Stimulated activated CD8-positive, alpha-beta memory T cell treated with anti-CD3 and anti-CD28 coated beads, Interleukin-2, amount 100 ng/mL, for 1 hour (primary cell): ENCODE measurements at places on chromosomes 4 and X.

GRCh38 chr4:77624213-77624612, 18.6 kb downstream of the CXCL13 start:
- no peak for DNase-seq

DNA sequence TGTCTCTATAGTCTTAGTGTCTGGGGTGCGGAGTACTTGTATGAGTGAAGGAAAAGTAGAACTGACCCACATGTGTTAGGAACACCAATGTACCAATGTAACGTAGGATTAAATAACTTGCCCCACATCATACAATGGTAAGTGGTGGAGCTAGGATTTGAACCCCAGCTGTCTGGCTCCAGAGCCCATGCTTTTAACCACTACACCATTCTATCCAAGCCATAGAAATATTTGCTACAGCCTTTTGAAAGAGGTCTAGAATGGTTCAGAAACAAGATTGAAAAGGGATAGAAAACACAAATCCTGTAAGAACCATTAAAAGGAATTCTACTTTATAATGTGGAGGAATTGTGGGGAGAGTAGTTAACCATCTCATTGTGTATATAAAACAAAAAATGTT, 169.9 kb upstream of the ATP6AP2 start:
- no peak for DNase-seq

GRCh38 chrX:91257388-91257787, 177.3 kb upstream of the PABPC5 start:
- DNase-seq, result no peak

DNA sequence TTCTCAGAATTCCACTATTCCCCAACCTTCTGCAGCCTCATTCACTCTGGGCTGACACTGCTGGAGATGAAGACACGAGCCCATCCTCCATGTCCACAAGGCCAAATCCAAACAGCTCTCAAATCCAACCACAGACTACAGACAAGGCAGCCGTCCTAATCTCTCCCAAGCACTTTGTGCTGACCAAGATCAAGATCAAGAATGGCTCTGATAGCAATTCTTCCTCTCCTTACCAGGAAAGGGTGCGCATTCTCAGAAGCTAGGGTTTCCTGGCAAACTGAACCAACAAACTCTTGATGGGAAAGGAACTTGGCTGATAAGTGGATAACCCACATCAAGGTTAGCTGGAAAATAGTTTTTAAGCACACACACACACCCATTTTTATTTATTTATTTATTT, 26.5 kb downstream of the RELL1 start:
- DNase-seq, result no peak

DNA sequence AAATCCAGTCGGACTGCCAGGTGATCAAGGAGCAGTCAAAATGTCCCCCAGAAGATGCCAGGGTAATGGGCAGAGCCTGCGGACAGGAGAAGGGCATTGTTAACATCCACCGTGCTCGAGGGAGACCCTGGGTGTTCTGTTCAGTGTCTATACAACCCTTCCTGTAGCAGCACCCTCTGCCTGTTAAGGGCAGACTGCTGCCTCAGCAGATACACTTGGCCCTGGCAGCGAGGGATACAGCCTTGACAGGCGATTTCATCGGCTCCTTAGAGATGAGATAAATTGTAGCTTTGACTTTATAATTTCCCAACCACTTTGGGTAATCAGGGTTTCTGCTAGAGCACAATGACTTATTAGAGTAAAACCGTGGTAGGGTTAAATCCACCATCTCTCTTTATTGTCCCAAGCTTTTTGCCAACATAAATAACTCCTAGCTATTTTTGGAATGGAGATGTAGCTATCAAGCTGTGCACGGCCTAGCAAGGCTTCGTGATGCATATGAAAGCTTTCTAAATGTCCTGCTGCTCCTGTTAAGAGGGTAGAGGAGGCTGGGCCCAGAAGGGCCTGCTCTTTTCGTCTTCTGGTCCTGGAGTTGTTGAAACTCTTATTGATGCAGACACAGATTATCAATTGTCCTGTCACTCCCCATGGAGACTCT, 195.9 kb downstream of the CPEB2 start:
- no peak for DNase-seq

DNA sequence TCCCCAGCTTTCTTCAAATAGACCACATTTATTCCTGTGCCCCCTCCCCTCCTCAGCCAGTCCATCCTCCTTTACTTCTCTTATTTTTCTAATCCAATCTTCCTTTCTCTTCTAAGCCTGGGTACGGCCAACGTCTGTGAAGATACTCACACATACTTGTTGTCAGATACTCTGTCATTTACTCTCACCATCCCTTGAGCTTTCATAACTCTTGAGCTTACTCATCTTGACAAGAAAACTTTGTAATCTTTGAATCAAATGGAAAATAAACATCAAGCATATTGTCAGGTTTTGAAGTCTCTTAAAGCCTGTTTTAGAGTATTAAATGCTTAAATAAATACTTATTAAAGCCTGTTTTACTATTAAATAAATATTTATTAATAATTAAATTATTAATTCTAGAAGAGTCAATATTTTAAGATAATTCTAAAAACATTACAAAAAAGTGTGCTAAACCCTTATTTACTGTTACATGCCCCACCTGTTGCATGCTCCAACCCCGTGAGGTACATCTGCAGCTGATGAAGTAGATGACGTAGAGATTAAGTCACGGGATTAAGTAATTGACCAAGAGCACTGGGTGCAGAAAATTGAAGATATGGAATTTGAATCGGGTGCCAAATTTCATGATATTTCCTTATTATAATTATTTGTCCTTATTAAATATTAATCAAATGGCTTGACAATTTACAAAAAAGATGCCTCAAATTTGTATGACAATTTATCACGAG, 1.5 kb upstream of the TRIML2 start:
- no peak for DNase-seq

DNA sequence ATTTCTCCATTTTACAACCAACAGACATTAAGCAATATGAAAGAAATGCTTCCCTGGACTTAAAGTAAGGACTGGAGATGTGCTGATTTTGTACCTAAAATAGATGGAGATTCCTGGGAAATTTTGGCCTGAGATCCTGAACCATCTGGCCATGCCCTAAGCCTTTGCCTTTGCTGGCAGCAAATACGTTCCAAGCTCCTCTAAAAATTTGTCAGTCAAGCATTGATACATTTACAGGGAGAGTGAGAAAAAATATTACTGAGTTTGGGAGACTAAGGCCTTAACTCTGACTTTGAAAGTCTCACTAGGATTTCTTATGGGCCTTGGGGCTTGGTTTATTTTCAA, 63.9 kb downstream of the FHDC1 start:
- no peak for DNase-seq

GRCh38 chr4:76831711-76832373, 66.1 kb downstream of the SOWAHB start:
- no peak for DNase-seq

GRCh38 chr4:22850055-22850454, 157.3 kb downstream of the GBA3 start:
- no peak for DNase-seq

GRCh38 chrX:4588893-4589292, 875.4 kb upstream of the PRKX start:
- no peak for DNase-seq

GRCh38 chr4:48698029-48698971, 81.8 kb downstream of the FRYL start:
- no peak for DNase-seq

DNA sequence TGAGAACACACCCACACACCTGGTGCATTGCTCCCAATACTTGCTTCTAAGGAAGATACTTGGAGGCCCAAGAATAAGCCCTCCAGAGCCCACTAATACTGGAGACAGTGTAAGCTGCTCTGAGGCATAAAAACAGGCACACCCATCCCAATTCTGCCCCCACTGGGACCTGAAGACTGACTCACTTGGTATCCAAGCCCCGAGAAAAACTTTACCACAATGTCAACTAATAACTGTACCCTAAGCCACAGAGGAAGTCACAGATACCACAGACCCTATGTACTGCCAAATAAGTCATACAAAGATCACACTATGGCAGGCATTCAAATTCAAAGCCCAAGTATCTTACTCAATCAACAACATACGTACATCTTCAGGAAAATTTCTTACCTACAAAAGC, 398.2 kb upstream of the SPANXN1 start:
- DNase-seq, result no peak

GRCh38 chr4:166481739-166482138, 608.7 kb downstream of the TLL1 start:
- no peak for DNase-seq

DNA sequence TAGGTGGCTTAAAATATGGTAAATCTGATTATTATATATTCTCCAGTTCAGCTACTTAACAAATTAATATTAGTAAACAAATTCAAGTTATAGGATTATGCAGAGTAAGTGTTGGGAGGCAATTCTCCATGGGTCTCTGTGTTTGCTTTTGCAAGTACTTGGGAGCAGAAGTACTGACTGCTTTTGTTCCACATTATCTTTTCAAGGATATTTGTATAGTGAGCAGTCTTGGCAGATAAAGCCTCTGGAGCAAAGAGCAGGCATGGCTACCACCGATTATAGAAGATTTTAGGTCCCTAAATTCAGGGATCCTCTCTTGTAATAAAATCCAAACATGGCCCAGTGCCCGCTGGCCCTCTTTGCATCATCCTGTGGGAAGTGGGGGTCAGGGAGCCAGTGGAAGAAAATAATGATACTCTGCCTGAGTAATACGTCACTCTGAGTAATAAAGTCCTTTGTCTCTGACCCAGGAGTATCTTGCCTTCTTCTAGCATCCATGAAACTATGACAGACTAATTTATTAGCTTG, 23.2 kb downstream of the NDNF start:
- no peak for DNase-seq

DNA sequence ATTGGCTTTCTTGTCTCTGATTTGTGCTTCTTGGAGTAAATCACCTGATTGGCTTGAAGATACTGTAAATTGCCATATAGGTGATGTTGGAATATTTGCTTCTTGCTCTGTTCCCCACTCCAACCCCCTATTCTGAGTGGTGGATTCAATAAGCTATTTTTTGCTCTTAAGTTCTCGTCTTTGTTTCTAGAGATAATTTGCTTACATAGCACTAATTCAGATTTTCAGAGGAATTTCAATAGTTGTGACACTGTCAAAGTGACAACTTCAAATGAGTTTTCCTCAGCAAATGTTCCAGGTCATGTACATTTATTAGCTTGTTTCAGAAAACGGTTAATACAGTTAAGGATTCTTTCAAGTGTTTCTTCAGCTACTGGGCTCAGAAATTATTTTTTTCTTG, 18.6 kb downstream of the LANCL3 start:
- DNase-seq, result no peak

DNA sequence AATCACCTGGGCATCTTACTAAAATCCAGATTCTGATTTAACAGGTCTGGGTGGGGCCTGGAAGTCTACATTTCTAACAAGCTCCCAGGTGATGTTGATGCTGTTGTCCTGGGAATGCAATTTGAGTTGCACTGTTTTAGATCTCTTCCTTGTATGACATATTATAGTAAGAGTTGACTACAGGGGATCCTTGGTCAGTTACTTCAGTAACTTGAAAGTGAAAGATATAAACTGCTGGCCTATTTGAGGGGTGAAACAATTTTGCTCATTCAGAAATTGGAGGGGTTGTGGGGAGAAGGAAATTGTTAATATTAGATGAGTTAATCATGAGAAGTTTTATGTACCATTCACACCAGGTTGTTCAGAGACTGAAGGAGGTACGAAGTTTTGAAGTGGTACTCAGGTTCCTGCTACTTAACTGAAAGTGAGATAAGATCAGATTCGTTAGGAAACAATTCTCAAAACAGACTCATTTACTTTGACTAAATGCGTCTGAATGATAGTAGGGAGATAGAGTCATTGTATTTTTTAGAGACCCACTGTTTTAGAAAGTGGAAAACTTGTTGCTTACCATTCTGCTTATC, 12.5 kb downstream of the SH2D1A start:
- DNase-seq, result no peak

- no peak for DNase-seq
These were observed 1.4 kb downstream of the LSM6 start for GRCh38 chr4:146176891-146177290.

GRCh38 chr4:158817562-158818296, 48.9 kb downstream of the FNIP2 start:
- DNase-seq, result no peak

DNA sequence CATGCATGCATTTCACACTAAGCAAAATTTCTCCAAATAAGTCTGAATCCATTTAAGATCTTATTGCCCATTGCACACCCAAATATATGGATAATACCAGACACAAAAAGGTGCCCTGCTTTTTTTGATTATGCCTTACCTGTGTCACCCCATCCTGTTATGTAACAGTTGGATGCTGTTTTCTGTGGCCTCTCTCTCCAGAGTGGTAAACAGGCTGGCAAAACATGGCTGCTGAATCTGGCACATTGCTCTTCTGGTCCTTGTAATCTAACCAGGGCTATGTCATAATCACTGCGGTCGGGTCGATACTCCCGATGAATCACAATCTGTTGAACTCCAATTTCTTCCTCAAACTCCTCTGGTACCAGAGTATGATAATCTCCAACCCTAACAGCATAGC, 70.1 kb downstream of the PRSS12 start:
- DNase-seq, result no peak

DNA sequence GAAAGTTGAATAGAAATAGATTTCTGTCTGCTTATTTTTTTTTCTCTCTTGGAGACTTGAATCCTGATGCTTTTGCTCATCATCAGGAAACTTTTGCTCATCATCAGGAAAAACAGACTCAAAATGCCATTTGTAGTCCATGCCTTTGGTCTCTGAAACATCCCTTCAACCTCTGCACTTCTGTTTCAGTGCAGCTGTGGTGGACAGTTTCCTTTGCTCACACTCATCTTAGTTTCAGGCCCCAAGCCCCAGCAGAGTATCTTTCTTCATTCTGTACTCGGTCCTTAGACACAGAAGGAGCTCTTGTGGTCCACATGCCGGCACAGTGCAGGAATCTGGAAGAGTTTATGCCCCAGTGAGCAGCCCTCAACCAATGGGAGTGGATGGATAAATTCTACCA, 337.9 kb downstream of the PPP3CA start:
- no peak for DNase-seq

DNA sequence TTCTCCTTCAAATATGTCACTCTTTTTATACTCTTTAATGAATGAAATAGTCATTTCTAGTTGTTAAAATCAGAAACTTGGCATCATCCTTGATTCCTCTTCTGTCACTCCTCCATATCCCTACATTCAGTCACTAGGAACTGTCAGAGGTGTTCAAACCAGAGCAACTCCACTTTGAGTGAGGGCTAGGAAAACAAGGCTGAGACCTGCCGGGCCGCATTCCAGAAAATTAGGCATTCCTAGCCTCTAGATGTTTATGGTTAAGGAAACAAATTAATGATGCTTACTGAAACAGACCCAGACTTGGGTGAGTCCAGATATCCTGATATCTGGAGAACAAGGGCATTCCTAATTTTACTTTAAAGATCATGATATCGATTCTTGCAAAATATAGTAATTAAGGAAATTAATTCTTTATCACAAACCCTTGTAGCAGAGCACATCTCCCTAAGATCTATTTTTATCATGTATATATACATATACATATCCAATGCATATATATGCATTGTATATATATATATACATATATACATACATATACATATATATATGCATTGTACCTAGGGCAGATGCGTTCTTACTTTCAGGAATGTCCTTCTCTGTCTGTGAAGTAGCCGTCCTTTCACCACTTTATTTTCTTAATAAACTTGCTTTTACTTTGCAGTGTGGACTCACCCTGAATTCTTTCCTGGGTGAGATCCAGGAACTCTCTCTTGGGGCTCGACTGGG, 98.4 kb upstream of the GC start:
- DNase-seq, result no peak
